ENCODE measurements at places on chromosomes 2 and 18.

- H3K27me3 ChIP-seq, result no peaks in the 10 kb centered on the region
- no peak for DNase-seq
- H3K4me3 ChIP-seq, result no peak overlapping the region
- no peaks in the 10 kb centered on the region for H3K4me1 ChIP-seq
Measured at GRCh38 chr2:240499309-240500301, 58.2 kb downstream of the ANKMY1 start.

GRCh38 chr2:85746321-85747004 is 7.3 kb upstream of the ATOH8 start:
- no peaks in the 10 kb centered on the region for H3K36me3 ChIP-seq
- H3K27ac ChIP-seq, result no peak overlapping the region
- H3K4me3 ChIP-seq, result no peak overlapping the region
- H3K4me1 ChIP-seq, result no peaks in the 10 kb centered on the region
- peaks cover 4% of the 10 kb centered on the region for H3K27me3 ChIP-seq
- no peak for DNase-seq

GRCh38 chr2:144120487-144120886 is 399.4 kb downstream of the ZEB2 start:
- H3K36me3 ChIP-seq, result no peaks in the 10 kb centered on the region
- H3K4me1 ChIP-seq, result no peaks in the 10 kb centered on the region
- H3K27ac ChIP-seq, result no peak overlapping the region
- no peak overlapping the region for H3K4me3 ChIP-seq

DNA sequence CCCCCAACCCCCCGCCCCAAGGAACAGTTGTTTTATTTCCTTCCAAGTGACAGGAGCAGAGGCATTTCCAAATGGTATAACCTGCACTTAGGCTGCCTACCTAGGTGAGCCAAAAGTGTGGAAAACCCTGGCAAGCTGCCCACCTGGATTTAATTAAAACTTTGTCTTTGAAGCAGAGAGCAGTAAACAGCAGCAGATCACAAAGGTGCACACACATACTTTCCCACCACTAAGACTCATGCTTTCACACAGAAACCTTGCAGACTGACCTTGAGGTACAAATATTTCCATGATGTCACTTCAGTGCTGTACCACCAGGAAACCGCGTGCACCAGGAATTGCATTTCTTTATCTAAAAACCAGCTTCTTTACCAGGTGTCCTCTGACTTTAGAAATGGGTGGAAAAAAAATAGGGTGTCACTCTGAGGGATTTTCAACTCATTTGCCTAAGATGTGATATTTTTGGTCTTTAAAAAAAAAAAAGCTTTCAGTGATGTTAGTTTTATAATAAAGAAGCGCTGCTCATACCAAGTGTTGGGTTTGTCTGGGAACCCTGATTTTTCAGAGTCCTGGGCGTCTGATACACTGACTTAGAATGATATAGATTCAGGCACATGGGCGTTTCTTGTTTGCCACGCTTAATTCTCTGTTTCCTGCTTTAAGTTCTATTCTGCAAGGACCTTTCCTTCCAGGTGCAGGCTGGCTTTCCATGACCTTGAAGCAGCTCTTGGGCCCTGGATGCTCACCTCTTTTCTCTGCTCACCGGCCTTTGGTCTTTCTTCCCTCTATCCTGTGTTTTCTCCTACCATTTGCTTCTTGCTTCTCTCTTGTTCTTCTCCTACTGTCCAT is 70.7 kb upstream of the BCL2L11 start:
- H3K4me3 ChIP-seq, result no peak overlapping the region
- H3K4me1 ChIP-seq, result no peaks in the 10 kb centered on the region
- H3K27ac ChIP-seq, result no peak overlapping the region

GRCh38 chr2:70367722-70368323 is 66.0 kb upstream of the FAM136A start:
- no peaks in the 10 kb centered on the region for H3K4me1 ChIP-seq
- peak; percentile 16 for DNase-seq
- H3K27me3 ChIP-seq, result no peaks in the 10 kb centered on the region
- H3K27ac ChIP-seq, result no peak overlapping the region
- H3K4me3 ChIP-seq, result no peak overlapping the region

DNA sequence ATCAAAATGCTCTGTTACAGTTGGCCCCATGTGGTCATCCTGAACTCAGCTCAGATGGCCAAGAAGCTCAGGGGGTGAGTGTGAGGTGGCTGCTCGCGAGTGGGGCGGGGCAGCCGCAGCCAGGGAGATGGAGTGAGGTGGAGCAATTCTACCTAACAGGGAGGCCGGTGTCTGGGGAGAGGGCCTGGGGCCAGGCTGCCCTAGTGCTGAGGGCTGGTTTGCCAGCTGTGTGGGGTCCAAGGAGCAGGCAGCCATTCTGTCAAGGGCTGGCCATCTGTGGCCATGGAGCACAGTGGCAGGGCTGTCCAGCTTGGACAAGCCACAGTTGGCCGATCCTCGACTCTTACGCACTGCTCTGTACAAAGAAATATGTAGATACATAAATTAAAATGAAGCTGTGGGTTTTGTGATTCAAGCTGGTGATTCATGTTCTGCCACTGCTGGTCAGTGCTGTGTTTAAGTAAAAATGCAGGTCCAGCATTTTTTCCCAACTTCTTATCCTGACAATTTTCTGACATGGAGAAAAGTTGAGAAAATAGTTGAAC is 82.1 kb downstream of the HS6ST1 start:
- no peak overlapping the region for H3K4me3 ChIP-seq
- H3K4me1 ChIP-seq, result peaks cover 1% of the 10 kb centered on the region
- H3K27me3 ChIP-seq, result peaks cover 3% of the 10 kb centered on the region
- no peak overlapping the region for H3K27ac ChIP-seq
